ENCODE measurements at places on chromosomes 16 and 17.
A peak's percentile ranks its signal among the peaks of the same experiment; 100 is the strongest.

GRCh38 chr16:50596762-50597450 lies 48.7 kb downstream of the NKD1 start:
- DNase-seq: no peak

GRCh38 chr17:69485251-69485661 lies 70.8 kb downstream of the MAP2K6 start:
- DNase-seq: no peak

DNA sequence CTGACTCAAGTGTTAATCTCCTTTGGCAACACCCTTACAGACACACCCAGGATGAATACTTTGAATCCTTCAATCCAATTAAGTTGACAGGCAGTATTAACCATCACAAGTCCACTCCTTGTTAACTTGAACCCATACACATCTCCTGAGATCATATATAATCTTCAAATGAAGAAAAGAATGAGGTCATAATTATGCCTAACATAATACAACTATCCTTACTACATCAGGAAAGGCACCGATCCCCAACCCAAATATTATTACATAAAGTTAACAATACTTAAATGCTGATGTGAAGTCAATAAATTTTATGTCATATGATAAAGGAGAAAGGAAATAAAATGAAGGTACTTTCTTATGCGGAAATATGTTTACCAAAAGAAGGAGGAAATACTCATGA lies 649.9 kb downstream of the KCNJ2 start:
- no peak for DNase-seq

GRCh38 chr17:37488607-37489196 lies 989 bp upstream of the DUSP14 start:
- peak; percentile 85 for DNase-seq

- DNase-seq: no peak
Measured at GRCh38 chr17:72747501-72747900, 345.0 kb downstream of the SLC39A11 start.

DNA sequence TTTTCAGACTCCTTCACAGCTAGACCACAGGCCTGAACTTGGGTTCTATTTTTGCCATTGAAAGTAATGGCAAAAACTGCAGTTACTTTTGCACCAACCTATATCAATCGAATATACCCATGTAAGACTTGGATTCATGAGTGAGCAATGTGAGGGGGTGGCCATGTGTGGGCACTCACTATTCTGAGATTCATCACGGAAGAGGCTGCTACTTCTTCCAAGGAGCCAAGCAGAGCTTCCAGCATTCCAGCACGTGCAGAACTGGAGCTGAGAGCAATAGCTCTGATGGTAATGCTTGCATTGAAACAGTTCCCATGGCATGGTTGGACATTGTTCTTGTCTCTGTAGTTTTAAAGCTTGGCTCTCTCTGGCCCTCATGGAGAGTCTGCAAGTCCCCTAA lies 327.6 kb downstream of the CA10 start:
- DNase-seq: no peak

DNA sequence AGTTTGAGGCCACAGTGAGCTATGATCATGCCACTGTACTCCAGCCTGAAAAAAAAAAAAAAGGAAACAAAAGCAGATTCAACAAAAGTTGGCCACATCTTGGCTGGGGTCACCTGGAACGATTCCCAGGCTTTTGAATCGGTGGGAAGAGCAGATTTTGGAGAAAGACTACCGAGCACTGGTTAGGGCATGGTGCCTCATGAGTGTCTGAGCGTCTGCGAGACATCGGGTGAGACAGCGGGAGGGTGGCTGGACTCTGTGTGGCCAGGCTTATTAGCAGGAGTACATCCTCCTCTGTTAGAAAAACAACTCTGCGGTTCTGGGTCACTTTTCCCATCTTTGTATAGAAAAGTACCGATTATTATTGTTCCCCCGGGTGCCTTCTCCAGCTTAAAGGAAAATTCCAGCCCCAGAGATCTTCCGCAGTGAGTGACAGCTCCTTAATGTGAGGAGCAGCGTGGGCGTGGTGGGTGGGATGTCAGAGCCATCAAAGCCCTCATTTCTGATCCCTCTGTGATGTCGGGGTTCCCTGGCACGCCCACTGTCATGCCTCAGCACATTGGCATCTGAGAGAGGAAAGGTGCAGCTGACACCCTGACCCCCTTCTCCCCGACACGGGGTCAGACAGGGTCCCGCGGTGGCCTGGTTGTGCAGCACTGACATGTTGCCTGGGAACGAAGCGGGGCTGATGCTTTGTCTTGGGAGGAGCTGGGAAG lies 6.9 kb downstream of the RGS9 start:
- DNase-seq: no peak

- DNase-seq: no peak
Measured at GRCh38 chr17:75142236-75142971, 10.9 kb upstream of the NT5C start.

- DNase-seq: peak; percentile 20
Measured at GRCh38 chr16:23821467-23821866, 14.3 kb upstream of the PRKCB start.

- DNase-seq: no peak
Measured at GRCh38 chr16:55062442-55062841, 131.8 kb downstream of the IRX5 start.

DNA sequence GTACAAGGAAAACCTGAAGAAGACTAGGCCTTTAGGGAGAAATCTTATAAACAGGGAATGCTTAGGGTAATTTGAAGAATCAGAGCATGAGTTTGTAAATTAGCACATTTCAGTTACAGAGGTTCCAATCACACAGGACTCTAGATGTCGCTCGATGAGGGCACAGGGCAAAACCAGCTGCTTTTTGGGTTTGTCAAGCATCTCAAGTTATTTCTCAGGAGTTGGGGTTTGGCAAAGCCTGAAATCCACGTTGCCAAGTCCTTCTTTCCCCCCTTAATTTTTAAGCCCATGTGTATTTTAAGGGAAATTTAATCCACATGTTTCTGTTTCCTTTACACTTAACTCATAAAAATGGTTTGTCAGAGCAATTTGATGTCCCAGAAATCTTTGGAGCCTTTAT lies 146.9 kb downstream of the ANKFN1 start:
- no peak for DNase-seq

GRCh38 chr16:30941600-30942425 lies 7.1 kb upstream of the ORAI3 start:
- no peak for DNase-seq

GRCh38 chr16:72664509-72665408 lies 383.2 kb downstream of the ZFHX3 start:
- peak; percentile 95 for DNase-seq

DNA sequence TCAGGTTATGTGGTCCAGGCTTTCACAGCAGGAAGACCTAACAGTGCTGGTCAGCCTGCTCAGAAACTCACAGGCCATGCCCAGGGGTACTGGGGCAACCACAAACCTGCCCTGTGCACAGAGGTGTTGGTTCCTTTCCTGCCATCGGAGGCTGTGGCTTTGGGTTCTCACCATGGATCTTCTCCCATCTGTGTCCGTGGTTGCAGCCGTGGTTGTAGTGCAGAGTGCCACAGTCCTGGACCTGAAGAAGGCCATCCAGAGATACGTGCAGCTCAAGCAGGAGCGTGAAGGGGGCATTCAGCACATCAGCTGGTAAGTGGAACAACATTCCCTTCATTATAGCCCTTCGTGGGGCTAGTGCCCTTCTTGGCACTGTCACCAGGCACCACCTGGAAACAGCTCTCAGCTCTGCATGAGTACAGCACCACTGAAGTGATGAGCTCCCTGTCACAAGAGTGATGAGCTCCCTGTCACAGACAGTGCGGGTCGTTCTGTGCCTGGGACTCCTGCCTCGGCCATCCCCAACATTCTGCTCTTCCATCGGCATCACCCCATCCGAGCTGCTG lies 2.0 kb downstream of the SNRNP25 start:
- no peak for DNase-seq
